PC-3 (cell line): ENCODE measurements at places on chromosomes 1 and 21. TPM values are rescaled to one million over a fixed set of nuclear protein-coding genes. Genes with fewer than 3 reads are reported as not detected.

Gene OR2G6
- total RNA-seq: not detected in 2 replicates

DNA sequence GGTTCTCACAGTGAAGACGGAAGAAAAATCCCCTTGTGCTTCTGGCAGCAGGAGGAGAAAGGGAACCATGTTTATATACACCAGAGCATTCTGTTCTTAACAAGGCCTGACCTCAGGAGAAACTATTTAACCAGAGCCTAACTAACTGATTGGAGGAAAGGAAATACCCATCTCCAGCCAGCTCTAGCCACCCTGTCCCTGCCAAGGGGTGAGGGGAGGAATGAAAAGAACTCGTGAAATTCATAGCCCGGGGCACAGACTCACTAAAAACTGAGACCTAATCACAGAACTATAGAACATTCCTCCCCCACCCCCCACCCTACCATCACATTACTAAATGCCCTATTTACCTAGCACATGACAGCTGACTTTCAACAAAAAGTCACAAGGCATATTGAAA is 65.0 kb downstream of the KCNH1 start:
- DNase-seq: no peak

GRCh38 chr1:204128964-204129896 is 22.6 kb downstream of the ETNK2 start:
- peak; percentile 77 for DNase-seq

Gene NGF
- total RNA-seq: 0.86 and 2.4 TPM in 2 replicates

DNA sequence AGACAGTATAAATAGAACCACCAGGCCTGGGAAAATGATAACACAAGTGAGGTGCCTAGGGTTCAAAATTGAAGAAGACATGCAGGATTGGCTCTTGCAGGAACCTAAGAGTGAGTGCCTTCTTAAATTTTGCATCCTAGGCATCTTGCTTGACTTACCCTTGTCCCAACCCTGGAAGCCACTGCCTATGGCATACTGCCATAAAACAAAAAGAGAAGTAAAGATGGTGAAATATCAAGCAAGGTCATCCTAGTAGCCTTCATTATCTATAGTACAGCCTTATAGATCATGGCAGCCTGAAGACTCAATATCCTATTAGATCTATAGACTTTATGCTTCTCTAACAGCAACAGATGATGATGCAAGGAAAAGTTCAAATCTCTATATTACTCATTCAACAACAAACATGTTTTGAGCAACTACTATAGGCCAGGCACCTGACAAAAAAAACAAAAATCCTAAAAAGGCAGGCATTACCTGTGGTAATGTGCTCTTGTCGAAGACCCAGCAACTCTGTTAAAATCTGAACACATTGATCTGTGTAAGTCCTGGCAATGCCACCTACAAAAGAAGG is 6.3 kb downstream of the AP4B1 start:
- no peak for DNase-seq

DNA sequence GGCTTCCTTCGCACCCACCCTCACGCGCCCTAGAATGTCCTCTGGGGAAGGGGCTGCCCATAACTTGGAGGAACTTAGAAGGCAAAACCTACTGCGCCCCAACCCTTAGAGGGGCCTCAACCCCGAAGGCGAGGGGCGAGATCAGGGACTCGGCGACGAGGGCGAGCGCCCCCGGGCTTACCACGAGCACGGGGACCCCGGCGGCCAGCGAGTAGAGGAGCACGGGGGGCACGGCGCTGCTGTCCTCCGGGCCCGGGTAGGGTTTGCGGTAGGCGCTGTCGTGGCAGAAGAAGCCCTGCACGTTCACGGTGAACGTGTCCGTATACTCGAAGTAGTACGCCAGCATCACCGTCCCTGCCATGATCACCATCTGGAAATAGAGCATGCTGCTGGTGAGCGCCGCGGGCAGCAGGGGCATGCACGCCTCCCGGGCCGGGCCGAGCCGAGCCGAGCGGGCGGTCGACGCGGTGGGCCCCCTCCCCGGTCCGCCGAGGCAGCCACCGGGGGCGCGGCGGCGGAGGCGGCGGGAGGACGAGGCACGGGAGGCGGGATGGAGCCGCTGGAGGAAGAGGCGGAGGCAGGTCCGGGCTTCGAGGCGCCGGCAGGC is 304 bp downstream of the PLPPR5 start:
- DNase-seq: no peak

DNA sequence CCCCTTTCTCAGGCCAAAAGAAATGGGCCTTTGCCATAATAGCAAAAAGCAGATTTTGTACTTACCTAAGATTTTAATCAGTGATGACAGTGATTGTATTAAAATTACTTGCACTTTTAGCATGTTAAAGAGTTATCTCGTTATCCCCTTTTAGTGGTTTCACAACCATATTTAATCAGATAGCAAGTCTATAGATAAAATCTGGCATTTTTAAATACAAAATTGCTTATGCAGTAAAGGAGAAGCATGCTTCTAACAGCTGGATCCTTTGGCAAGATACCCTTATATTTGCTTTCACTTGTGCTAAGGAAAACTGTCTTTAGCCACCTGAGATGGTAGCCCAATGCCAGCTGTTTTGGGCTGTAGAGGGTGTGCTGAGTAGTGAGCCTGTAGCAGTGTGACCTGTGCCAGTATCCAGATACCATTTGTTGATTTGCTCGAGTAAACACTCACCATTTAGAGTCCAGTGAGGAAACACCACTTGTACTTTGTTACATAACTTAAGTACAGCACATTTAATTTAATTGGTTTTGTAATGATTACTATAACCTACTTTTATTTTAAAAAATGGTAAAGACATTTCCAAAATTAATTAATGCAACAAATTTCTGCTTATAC is 314.4 kb upstream of the ZP4 start:
- no peak for DNase-seq
